Suprapubic skin (tissue), 4 donors: ENCODE measurements at places on chromosomes 5 and 9. TPM values are rescaled to one million over a fixed set of nuclear protein-coding genes. Genes with fewer than 3 reads are reported as not detected.

TMEM174 gene
- not detected for total RNA-seq

HAPLN1 gene
- 0.42 TPM for total RNA-seq

ASTN2 gene
- total RNA-seq: 4.2 TPM

PCDHB16 gene
- total RNA-seq: 2.9 TPM

TXNDC8 gene
- total RNA-seq: not detected

DOCK8 gene
- 11.4 TPM for total RNA-seq

DNA sequence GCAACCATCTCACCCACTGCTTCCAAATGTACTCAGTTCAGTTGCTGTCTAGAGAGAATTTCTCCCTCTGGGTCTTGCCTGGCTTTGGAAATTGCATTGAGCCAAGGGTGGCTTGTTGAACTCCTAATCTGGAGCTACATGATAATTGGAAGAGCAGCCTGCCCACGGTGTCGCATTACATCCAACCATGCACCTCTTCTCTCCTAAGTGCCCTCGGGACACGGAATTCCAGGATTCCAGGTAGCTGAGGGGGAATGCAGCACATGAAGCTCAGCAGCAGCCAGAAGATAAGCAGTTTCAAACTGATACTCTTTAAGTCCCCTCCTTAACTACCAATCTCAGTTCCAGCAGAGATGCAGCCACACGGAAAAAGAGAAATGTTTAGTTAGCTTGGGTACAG, 509.4 kb upstream of the KLF4 start:
- no peak for DNase-seq

DNA sequence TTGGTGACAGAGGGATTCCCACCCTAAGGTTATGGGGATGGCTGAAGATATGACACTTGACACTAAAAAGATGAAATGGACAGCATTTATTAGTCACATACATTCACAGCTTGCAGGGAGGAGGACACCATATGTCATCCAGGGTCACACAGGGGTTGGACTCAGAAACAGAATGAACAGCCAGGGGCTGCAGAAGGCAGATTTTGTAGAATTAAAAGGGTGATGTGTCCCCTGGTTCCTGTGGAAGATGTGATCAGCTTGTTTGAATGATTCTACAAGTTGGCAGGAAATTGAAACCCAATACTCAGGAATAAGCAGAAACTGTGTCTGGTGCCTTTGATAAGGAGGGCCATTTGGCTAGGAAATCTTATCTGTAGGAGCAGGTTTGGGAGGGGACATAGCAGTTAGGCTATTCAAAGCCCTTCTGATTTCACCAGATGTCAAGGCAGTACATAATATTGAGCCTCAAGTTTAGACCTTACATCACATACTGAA, 102.3 kb upstream of the GRIN3A start:
- no peak for DNase-seq

DNA sequence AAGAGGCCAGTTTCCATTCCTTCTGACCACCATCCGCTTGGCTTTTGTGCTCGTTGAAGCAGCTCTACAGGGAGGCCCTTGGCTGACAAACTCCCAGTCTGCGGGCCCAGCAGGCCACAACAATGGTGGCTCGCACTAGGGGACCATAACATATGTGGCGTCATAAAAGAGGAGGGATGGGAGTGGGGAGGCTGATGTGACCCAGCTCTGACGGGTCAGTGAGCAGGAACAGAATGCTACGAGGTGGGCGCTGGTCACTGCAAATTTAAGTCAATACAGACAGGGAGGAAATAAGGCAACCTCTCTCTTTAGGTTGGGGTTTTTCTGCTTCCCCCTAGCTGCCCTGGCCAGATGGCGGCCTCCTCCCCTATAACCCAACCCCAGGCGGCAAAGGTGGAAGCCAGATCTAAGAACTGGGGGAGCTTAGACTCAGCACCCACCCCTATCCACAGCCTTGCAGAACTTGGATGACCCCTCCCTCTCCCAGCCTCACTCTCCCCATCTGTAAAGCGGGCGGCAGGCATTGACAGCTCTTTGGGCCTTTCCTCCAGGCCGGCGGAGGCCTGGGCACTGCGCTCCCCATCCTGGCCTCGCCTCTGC, 778 bp downstream of the FRRS1L start:
- no peak for DNase-seq

DNA sequence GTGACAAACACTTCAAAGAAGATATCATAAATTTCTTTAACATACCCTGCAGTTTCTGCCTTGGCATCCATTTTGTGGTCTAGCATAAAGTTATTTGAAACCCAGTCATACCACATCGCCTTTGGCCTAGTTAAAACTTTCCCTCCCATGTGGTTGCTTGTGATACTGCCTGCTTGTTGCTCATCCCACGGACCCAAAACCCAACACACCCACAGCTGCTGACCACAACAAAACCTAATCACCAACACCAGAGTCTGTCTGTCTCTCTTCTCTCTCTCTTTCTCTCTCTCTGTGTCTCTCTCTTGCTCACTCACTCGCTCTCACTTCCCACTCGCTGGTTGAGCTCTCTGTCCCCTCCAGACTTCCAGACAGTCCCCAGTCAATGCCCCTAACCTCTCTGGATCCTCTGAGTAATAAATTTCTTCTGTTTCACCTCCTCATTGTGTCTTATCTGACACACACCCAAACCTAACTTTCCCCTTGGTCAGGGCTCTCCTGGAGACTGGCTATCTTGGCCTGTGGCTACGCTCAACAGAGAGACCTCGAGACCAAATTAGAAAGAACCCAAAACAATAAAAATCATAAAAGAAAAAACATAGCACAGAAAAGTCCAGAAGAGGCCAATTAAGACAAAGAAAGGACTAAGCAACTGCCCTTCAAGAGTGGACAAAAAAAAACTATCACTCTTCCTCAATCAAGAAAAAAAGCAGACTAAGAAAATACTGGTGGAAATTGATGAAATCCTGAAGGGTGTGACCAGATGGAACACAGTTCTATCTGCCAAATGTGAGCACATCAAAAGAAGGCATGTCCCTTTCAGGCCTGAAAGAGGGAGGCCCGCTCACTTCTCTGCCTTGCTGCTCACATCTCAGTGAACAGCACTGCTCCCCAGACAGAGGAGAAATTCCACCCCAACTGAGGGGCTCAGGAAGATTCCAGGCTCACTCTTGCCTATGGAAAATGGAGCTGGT, 41.5 kb downstream of the TTLL11 start:
- no peak for DNase-seq

DNA sequence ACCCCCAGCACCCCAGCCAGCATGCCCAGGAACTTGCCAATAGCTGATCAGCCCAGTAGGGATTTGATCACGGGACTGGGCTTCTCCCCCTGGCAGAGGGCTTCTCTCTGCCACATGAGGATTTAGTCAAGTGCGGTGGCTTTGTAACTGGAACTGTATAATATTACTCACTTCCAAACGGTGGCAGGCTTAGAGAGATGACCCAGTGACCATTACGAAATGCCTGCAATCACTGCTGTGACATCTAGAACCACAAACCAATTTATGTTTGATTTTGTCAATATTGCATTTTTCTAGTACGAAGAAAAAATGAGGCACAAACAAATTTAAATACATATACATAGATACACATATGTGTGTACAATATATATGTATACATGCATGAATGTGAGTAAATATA, 192.1 kb downstream of the ERCC6L2 start:
- no peak for DNase-seq

DNA sequence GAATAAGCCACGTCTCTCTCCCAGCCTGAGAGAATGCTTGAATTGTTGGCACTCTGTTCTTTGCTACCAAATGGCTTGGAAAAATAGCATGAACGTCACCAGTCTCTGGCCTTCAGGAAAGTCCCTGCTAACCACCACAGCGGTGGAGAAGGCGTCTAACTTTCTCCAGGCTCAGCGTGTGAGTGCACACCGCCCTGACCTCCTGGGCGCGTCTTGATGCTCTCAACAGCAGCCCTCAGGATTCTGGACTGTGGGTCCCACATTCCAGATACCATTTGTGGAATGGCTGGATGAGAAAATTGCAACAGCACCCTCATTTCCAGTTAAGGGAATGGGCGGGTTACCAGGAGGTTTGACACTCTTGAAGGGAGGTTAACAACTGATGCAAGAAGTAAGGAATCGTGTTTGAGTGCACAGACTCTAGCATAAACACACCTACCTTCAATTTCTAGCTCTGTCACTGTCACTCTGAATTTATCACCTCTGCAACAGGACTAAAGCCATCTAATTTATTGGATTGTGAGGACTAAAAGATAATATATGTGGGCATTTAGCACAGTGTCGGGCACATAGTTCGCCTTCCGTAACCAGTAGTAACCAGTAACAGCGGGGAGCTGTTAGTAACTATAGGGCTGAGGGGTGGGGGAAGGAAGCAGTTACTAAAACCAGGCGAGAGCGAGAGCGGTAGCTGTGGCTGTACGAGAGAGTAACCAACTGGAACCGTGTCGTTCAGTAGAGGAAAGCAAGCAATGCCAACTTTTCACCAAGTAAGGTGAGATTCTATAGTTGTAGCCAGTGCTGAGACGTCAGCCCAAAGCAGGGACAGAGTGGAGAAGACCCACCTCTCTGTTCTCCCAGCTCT, 807 bp upstream of the PLGRKT start:
- DNase-seq: no peak

- DNase-seq: no peak
Observed at GRCh38 chr9:35730486-35730854, 1.5 kb downstream of the TLN1 start.
